CD4-positive, alpha-beta T cell treated with Interleukin-15 for 4 hours (primary cell): ENCODE measurements at places on chromosomes 4 and X.

GRCh38 chrX:7514871-7515599 is 327.9 kb upstream of the VCX start:
- no peak for DNase-seq

DNA sequence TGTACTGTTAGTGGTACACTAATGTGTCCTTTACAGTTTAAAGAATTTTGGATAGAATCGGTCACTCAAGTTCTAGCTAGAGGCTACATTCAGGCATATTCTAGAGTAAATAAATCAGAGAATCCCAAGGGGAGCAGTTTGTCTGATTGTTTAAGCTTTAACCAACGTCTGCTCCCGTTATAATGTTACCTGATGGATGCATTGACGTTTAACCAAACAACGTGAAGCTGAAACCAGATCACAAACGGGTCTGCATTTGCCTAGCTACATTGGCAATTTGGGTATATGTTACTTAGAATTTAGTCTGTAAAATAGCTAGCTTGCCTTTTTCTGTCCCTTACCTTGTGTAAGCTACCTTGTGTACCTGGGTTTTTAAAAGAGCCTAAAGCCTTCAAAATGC is 1.6 kb downstream of the PI4K2B start:
- no peak for DNase-seq

DNA sequence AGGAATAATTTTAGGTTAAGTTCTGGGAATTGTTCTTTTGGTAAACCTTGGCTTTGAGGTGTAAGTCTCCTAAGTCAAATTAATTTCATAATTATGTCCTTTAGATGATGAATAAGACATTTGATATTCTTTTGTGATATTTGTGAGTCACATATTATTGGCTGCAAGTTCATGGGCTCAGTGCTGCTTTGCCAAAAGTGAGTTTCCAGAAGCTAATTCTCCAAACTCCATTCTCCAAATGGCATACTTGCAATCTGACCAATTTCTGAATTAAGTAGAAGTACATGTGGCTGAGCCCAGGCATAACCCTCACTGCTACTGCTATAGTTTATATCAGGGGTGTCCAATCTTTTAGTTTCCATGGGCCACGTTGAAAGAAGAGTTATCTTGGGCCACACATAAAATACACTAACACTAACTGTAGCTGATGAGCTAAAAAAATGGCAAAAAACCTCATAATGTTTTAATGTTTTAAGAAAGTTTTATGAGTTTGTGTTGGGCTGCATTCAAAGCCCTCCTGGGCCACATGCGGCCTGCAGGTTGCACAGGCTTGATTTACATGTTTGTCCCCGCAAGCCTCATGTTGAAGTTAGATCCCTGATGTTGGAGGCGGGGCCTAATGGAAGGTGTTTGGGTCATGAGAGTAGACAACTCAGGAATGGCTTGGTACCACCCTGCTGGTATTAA is 196.1 kb downstream of the ZNF330 start:
- DNase-seq: no peak

DNA sequence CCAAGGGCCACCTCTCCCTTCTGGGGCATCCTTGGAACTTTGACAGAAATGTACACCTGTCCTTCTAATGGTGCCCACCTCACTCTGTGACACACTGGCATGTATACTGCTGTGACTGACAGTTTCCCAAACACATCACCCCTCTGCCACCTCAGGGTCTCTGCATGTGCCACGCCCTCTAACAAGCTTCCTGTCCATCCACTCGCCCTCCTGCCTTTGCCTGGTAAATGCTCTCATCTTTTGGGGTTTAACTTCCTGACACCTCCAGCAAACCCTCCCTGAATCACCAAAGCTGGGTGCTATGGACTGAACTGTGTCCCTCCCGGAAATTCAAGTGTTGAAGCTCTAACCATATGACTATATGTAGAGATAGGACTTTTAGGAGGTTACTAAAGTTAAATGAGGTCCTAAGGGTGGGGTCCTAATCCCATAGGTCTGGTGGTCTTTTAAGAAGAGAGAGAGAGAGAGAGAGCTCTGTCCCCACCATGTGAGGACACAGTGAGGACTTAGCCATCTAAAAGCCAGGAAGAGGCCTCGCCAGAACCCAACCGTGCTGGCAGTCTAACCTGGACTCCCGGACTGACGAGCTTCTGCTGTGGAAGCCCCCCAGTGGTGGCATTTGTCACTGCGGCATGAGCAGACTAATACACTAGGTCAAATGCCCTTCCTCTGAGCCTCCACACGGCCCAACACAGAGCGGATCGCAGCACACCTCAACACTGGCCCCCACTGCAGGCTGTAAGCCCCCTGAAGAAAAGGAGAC is 95.6 kb downstream of the AFAP1 start:
- DNase-seq: peak; percentile 80

DNA sequence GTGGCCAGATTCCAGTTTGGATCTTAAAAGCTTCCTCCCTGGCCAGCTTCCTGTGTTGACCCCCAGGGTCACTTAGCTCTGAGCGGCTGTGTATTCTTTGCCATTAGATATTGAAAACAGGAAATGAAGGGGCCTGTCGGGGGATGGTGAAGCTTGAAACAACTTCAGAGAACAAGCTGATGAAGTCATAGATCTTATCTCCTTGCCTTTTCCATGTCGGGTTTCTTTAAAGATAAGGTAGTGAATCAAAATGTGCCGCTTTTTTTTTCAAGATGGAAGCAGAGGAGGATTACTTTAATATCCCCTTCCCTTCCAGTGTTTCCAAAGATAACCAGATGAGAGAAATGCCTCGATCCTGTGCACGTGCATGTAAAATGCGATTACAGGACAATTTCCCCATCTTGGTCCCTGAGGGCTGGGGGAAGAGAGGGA is 508.5 kb downstream of the MID1IP1 start:
- peak; percentile 54 for DNase-seq

GRCh38 chrX:153608376-153608775 is 9.4 kb upstream of the CCNQ start:
- DNase-seq: no peak

DNA sequence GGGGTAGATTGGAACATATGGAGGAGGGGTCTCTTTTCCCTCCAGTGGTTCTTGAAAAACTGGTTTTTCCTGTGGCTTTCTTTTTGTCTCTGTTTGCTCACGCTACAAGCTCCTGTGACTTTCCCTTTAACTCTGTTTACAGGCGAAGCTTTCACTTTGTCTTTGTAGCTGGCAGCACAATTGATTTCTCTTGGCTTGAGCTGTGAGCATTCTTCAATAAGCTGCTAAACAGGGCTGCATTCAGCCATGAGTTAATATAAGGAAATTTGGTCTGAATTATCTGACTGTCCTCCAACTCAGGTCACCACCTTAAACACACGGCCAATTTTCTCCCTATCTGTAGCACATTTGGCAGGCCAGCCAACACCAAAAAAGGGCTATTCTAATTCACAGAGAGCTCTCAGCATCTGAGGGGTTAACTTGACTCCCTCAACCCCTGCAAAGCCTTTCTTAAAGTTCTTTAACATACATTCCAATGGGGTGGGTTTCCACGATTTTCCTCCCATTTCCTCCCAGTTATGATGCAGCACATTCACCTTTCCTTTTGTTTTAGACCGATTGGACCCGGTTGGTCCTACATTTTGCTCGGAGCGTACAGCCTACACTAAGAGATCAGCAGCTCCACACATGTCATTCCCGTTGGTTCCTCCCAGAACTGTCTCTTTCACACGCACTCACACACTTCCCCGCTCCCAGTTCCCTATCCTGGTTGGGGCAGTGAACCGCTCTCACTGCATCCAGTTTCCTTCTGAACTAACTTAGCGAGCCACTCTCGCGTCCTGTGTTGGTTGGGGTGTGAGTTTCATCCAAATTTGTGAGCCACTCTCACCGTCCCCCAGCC is 45.4 kb downstream of the UGT2A3 start:
- DNase-seq: no peak

DNA sequence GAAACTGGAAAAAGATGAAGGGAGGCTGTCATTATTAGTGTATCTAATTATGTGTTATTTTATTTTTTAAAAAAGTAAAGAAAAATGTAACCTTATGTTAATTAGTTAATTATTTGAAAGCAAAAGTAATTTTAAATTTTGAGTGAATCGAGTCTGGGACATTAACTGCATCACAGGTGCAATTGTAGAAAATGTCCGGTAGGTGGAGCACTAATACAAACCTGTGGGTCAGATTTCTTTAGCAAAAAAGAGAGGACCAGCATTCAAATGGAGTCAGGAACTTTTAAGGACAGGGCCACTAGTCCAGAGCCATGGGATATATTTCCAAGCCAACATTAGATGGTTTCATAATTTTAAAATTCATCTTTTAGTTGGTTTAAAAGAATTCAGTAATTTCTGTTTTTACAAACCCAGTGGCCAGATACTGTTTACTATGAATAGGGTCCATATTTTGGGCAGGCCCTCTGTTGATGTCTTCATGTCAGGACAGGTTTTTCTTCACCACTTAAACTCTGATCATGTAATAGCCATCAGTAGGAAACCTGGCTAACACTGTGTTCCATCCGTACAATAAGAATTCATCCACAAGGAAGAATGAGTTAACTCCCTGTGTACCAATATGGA is 27.2 kb downstream of the BST1 start:
- peak; percentile 65 for DNase-seq

DNA sequence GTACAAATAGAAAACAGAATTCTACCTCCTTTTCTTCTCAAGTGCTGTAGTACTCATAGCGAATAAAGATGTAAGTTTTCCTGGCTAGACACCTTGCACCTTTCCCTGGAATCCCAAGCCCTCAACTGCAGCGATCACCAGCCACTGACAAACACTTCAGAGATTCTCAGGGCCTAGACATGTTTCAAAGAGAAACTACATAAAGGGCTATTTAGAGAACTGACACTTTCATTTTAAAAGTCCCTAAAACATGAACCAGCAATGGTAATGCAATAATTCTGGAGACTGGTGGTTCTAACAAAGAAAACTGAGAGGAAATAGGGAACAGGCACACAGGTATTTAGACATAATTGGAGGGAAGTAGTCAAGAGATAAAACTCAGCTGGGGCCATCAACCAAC is 35.7 kb downstream of the FANCB start:
- DNase-seq: no peak

GRCh38 chr4:133245226-133245625 is 96.1 kb downstream of the PCDH10 start:
- no peak for DNase-seq

DNA sequence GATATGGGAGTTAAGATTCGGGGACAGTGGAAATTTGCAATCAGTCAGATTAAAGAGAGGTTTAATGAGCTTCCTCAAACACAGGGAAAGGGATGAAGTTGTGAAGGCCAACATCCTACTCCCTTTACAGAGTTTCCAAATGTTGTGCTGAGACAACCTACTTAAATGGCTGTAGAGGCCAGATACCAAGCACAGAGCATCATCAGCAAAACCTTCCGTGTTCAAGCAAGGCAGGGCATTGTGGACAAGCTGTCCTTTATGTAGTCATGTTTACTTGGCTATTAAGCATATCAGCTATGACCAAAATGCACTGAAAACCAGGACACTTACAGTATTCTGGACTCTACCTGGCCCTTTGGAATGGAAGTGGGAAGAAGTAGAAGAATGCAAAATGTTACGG is 197.3 kb downstream of the DMD start:
- DNase-seq: no peak

- DNase-seq: no peak
Observed at GRCh38 chrX:107773906-107774435, 1.6 kb downstream of the TSC22D3 start.

- no peak for DNase-seq
Observed at GRCh38 chr4:182916483-182917181, 554 bp downstream of the DCTD start.

DNA sequence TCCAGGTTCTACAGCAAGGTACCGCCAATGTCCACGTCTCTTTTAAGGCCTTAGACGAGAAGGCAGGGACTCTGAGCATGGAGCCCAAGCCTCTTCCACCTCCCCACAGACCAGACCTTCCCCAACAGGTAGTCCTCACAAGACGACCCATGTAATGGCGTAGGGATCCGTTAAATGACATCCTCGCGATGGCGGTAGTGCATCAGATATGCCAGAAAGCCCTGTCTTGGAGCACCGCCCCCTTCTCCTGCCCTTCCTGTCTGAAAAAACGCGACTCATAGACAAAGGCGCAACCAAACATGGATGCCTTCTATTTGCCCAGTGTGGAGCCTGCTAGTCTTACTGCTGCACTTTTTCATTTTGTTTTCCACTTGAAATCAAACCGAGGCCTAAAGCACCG is 185.4 kb downstream of the OR13H1 start:
- DNase-seq: no peak

DNA sequence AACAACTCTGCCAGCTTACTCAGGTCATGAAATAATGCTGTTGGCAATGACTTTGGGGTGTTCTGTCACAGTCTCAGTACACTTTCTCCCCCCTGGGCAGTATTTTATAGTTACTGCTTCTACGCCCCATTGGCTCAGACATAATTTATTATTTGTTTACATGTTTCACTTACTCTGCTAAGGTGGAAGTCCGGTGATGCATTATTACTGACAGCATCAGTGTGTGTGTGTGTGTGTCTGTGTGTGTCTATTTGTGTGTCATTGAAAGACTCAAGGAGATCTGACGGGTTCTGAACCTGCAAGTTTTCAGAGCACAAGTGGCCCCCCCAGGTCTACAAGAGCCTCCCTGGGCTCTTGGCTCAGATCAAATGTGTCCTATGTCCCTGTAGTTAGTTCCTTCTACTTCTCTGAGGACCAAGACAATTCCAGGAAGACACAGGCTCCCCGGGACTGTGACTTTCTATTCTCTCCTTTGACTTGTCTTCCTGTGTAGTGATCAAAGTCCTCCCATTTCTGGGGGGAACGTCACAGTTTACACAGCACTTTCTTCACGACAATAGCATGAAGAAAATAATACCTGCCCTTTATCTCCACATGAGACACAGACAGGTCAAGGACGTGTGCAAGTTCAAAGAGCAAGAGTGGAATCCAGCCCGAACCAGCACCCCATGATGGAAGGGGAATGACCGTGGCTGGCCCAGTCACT is 283.7 kb upstream of the GATB start:
- no peak for DNase-seq

DNA sequence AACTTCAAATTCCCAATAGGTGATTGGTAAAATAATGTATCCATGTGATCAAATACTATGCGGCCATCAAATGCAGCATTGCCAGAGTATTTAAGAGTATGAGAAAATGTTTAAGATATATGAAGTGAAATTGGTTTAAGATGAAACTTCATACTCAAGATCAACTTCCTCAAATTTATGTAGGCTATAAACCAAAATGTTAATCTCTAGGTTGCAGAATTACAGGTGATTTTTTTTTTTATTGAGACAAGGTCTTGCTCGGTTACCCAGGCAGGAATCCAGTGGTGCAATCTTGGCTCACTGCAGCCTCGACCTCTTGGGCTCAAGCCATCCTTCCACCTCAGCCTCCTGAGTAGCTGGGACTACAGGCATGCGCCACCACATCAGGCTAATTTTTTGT is 25.3 kb downstream of the ACSL4 start:
- DNase-seq: no peak
